ENCODE measurements at places on chromosomes 16 and 17.

DNA sequence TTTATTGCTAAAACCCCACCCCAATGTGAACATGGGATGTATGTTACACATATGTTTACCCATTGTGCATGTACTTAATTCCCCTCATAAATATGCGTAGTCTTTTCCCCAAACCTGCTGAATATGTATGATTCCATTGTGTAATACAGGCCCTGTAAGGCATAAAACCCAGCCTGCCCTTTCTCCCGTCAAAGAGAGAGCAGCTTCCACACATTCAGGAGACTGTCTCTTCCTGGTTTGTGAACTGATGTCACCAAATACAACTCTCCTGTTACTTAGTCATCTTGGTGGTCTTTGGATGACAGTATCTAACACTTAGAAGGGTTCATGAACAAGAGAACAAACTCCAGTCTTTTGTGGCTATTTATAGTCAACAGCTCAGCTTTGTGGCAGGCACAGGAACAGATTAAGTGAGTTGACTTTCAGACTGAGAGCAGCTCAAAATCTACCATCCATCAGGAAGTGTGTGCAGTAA is 24.7 kb upstream of the TMC7 start:
- no peak for DNase-seq

- DNase-seq: no peak
These were observed 9.8 kb upstream of the CMTM3 start for GRCh38 chr16:66594739-66595138.

GRCh38 chr17:33057564-33057963 is 65.9 kb downstream of the SPACA3 start:
- no peak for DNase-seq

GRCh38 chr17:17535957-17536356 is 39.8 kb upstream of the RASD1 start:
- DNase-seq: no peak

- DNase-seq: no peak
These were observed 92.6 kb downstream of the CLEC16A start for GRCh38 chr16:11036868-11037410.

GRCh38 chr16:35516551-35516950 is 2057.1 kb downstream of the TP53TG3F start:
- DNase-seq: no peak

GRCh38 chr17:30222721-30223175 is 12.7 kb downstream of the SLC6A4 start:
- no peak for DNase-seq
